ENCODE measurements at places on chromosomes 1 and 21. TPM values are rescaled to one million over a fixed set of nuclear protein-coding genes. Genes with fewer than 3 reads are reported as not detected.

DNA sequence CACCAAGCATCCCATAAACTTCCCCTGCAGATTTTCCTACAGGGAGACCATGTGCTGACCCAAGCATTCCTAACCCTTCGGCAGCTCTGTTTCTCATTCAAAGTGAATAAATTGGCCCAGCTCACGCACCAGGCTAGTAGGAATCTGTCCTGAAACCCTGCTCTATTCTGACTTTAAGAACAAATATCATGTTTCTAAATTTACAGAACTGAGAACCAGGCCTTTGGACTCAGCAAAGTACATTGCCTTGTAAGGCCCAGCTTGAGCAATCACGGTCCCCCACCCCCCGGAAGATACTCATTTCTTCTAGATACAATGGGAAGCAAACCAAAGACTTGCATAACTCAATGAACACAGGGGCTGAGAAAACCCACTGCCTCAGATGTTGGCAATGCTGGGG, 160.1 kb upstream of the NFIA start:
- no peak for DNase-seq

CD1B gene
- total RNA-seq, result not detected

GRCh38 chr1:6200188-6200809, 904 bp upstream of the RPL22 start:
- DNase-seq, result no peak

DNA sequence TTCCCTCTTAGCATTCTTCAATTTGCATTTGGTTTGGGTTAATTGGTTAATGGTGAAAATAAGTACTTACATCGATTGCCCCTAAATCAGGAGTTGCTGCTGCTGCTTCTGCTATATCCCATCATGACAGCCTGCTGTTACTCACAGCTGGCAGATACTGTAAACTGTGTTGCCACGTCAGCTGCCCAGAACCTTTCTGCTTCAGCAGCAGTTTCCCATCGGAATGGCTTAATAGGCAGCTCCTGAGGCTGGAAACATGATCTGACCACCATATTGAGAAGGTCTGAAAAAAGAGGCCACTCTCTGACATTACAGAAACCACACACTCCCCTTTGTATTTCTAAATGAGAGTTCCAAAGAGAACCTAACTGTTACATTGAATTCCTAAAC, 14.3 kb upstream of the SEC16B start:
- peak; percentile 89 for DNase-seq

GRCh38 chr1:246907472-246907871, 24.3 kb downstream of the AHCTF1 start:
- DNase-seq, result no peak

FCRLB gene
- total RNA-seq, result 1.8 TPM

DNA sequence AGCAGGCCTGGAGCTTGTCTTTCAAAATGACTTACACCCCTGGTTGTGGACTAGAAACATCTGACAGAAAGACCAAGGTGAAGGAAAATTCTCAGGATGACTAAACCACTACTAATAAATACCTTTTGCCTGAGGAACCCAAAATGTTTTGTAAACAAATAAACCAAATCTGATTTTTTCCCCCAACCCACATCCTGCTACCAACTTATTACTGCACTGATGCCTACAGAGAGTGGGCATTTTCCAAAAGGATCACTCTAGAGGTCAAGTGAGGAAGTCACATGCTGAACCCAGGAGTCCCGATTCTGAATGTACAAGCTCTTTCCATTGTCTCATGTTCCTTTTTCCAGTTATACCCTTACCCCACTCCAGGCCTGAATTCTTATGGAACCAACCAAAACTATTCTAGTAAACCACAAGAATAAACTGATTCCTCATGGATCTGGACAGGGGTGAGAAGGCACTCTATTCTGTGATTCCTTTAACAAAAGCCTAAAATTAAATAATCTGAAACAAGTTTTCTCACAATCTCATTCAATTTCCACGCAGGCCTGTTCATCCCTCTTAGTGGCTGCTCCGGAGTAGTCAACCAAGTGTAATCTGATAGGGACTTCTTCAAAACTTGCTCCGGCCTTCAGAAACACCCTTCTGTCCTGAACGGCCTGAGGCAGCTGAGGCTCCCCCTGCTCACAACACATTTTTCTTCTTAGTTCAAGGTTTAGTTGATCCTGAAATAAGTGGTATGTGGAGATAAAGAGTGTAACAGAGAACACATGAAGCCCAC, 1.4 kb downstream of the PI4KB start:
- no peak for DNase-seq

- no peak for DNase-seq
Measured at GRCh38 chr1:161838885-161839284, 72.8 kb downstream of the ATF6 start.

DNA sequence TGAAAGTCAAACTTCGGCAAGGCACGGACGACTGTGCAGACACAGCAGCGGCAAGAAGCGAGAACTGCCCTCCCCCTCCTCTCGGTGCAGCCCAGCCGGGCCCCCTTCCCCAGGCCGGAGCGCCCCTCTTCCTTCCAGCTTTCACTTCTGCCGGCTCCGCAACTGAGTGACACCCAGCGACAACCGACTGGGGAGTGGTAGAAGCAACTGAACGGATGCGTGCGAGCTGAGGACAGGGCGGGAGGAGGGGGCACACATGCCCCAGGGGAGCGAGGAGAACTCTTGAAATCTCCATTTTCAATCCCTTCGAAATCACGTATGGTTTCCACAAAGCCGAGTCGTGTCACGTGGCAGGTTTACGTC, 146.6 kb downstream of the PGBD5 start:
- no peak for DNase-seq

GRCh38 chr1:201016943-201017827, 6.3 kb downstream of the KIF21B start:
- peak; percentile 44 for DNase-seq

ARHGEF16 gene
- 10.9 TPM for total RNA-seq

- peak; percentile 91 for DNase-seq
Measured at GRCh38 chr1:162003830-162004215, 19.8 kb downstream of the OLFML2B start.

DNA sequence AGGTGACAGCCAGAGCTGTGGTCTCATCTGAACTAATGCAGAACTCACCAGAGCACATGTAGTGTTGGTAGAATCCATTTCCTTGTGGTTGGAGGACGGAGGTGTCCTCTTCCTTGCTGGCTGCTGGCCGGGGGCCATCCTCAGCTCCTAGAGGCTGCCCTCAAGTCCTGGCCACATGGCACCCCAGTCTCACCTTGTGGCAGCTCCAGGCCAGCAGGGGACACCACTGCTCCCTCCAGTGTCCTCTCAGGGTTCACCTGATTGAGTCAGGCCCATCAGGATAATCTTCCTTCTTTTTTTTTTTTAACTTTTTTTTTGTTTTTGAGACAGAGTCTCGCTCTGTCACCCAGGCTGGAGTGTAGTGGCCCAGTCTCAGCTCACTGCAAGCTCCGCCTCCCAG, 2.9 kb downstream of the KCNE1 start:
- no peak for DNase-seq

GRCh38 chr1:224127925-224128819, 14.3 kb downstream of the FBXO28 start:
- peak; percentile 28 for DNase-seq

CCDC17 gene
- total RNA-seq, result 1.1 TPM

- no peak for DNase-seq
Measured at GRCh38 chr1:184368354-184368753, 18.5 kb upstream of the C1orf21 start.

KCNE2 gene
- total RNA-seq, result not detected

- peak; percentile 33 for DNase-seq
Measured at GRCh38 chr1:68178821-68179490, 53.4 kb downstream of the WLS start.

GRCh38 chr1:94180650-94181049, 56.7 kb downstream of the ARHGAP29 start:
- DNase-seq, result no peak

GRCh38 chr1:104780470-104781078, 1030.9 kb downstream of the AMY1C start:
- no peak for DNase-seq

DNA sequence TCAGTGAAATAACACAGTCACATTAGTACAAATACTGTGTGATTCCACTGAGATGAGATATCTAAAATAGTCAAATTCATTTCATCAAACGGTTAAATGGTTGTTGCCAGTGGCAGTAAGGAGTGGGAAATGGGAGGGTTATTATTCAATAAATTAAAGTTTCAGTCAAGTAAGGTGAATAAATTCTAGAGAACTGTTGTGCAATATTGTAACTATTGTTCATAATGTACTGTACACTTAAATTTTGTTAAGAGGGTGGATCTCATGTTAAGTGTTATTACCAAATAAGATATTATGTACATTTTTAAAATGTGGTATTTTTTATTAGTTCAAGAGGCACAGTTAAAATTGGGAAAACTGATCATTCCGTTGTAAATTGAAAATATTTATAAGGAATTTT, 463.3 kb upstream of the BRINP3 start:
- DNase-seq, result no peak

DNA sequence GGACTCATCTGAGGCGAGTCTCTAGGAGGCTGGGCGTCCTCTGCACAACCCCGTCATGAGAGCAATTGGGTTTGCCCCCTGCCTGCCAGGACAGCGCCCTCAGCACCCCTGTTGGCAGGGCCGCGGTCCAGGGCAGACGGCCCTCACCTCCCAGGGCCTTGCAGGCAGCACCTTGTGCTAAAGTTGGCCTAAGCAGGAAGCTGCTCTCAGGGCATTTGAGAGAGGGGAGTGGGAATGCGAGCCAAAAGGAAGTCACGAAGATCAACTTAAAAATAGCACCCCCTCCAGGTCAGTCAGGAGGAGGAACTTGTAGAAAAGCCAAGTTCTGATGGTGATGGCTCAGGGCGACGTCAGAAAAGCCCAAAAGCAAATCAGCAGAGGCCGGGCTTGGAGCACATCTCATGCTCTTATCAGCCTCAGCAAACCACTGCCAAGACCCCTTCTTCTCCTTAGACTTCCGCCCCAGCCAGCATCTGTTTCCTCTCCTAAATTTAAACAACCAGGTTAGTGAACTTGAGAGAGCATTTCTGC, 12.6 kb upstream of the ADORA3 start:
- peak; percentile 65 for DNase-seq

DNA sequence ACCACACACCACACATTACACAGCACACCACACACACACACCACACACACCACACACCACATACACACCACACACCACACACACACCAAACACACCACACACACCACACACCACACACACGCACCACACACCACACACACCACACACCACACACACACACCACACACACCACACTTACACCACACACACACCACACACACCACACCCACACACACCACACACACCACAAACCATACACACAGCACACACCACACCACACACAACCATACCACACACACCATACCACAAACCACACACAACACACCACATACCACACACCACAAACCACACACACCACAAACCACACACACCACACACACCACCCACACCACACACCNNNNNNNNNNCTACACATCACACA, 40.9 kb upstream of the SIK1 start:
- no peak for DNase-seq

DNA sequence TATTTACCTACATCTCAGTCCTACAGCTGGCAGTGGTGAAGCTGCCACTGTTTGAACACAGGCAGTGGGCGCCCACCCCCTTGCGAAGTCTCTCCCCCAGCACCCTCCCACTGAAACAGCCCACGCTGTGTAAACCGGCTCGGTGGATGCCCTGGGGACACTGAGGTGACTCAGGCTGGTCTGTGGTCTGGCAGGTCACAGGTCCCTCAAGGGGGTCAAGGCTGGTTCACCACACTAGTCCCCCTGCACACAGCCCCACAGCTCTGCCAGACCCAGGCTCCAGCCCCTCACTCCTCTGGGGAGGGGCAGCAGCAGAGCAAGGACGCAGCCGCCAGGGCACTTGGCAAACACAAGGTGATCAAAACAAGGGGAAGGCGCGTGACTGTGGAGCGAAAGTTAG, 7.6 kb downstream of the CHD5 start:
- DNase-seq, result no peak

FCER1G gene
- total RNA-seq, result not detected

DNA sequence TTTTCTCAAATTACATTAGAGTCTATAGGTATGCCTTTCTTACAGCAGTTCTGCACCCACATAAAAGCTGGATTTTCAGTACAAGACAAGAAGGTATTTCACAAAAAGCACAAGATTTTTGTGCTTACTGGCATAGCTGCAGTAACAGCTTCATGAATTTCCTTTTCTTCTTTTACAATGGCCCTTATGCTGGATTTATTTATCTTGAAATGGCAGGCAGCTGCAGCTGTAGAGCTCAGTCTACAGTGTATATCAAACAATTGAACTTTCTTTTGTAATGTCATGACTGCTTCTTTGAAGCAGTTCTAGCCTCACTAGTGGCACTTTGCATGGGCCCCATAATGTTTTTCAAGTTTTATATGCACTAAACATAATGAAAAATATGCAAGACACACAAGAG, 510.2 kb downstream of the KCNT2 start:
- no peak for DNase-seq

- DNase-seq, result no peak
Measured at GRCh38 chr1:12341667-12342066, 111.8 kb downstream of the VPS13D start.

GRCh38 chr1:100219883-100220282, 29.8 kb downstream of the DBT start:
- no peak for DNase-seq

- DNase-seq, result no peak
Measured at GRCh38 chr1:148158341-148159003, 6.4 kb upstream of the NBPF11 start.

GRCh38 chr1:69592341-69592740, 24.6 kb downstream of the LRRC7 start:
- DNase-seq, result no peak

DNA sequence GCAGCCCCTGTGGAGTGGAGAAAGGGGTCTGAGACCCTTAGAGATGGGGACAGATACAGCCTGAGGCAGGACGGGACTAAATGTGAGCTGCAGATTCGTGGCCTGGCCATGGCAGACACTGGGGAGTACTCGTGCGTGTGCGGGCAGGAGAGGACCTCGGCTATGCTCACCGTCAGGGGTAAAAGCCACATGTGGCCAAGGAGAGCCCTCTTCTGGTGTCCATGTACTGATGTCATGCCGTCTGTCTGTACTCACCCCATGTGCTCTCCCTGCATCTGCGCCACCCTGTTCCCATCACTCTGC, 84.7 kb downstream of the OBSCN start:
- no peak for DNase-seq

DNA sequence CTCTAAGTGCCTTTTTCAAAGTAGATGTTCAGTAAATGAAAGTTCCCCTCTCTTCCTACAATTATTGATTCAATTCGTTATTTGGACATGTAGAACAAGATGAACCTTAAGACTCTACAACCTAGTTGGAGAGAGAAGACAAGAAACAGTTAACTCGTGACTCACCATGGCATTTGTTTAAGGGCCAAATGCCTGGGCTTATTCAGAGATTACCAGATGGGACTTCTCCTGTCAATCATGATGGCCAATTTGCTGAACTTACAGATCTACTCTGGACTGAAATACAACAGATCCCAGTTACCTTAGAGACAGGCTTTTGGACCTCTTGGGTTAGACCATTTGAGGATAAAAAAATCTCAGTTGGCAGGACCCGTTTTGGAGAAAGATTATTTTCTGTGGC, 93.5 kb downstream of the C1orf94 start:
- peak; percentile 16 for DNase-seq

GRCh38 chr1:184866991-184867788, 107.1 kb downstream of the NIBAN1 start:
- DNase-seq, result peak; percentile 79

Measured in Daoy (cell line).